ENCODE measurements at places on chromosomes 2 and 18. TPM values are rescaled to one million over a fixed set of nuclear protein-coding genes. Genes with fewer than 3 reads are reported as not detected.

DNA sequence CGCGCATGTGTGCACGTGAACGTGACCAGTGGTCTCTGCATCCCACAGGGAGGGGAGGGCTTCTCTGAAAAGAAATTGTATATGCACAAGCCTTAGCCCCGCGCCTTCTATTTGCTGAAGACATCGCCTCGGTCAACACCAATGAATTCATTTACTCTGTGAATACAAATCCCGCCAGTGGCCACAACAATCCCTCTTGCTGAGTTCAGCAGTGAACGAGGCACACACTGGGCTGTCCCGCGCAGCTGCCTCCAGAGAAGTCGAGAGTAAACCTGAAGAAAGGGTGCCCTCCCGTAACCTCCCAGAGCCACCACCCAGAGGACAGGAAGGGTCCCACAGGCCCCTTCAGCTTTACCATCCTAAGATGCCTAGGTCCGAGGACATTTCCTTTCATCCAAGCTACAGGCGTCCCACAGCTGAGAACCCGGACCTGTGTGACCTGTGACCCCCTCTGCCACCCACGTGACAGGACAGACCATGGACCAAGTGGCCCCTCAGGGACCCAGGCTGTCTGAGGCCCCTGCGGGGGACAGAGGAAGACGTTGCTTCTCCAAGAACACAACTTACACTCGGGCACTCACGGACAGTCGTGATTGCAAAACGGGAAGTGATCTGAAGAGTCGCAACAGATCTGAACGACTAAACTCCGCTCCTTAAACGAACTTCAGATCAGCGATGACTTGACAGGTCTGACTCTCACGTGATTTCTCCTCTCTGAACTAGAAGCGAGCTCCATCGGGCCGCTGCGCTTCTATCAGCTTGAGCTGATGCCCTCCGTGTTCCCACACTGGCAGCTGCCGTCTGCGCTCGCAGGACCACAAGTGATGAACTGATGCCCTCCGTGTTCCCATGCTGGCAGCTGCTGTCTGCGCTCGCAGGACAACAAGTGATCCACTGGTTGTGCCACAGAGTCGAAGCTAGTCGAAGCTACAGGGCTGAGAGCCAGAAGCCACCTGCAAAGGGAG, 92.7 kb downstream of the ZNF516 start:
- no peak for DNase-seq

DNA sequence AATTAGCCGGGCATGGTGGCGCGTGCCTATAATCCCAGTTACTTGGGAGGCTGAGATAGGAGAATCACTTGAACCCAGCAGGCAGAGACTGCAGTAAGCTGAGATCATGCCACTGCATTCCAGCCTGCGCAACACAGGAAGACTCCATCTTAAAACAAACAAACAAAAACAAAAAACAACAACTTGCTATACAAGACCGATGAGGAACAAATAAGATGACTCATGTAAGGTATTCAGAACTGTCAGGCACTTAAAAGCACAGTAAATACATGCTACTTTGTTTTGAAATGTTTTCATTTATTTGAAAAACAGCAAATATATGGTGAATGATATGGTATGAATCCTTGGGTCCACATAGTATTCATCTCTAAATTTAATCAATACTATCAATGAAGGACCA, 66.7 kb downstream of the TRIP12 start:
- DNase-seq = no peak

Gene MC5R
- not detected for total RNA-seq

Gene SCN9A
- total RNA-seq = 0.21 TPM

Gene LIMS3
- total RNA-seq = not detected

- no peak for DNase-seq
Observed at GRCh38 chr18:57789759-57790158, 13.4 kb downstream of the ATP8B1 start.

GRCh38 chr2:193463011-193463410, 1268.3 kb upstream of the TMEFF2 start:
- no peak for DNase-seq

DNA sequence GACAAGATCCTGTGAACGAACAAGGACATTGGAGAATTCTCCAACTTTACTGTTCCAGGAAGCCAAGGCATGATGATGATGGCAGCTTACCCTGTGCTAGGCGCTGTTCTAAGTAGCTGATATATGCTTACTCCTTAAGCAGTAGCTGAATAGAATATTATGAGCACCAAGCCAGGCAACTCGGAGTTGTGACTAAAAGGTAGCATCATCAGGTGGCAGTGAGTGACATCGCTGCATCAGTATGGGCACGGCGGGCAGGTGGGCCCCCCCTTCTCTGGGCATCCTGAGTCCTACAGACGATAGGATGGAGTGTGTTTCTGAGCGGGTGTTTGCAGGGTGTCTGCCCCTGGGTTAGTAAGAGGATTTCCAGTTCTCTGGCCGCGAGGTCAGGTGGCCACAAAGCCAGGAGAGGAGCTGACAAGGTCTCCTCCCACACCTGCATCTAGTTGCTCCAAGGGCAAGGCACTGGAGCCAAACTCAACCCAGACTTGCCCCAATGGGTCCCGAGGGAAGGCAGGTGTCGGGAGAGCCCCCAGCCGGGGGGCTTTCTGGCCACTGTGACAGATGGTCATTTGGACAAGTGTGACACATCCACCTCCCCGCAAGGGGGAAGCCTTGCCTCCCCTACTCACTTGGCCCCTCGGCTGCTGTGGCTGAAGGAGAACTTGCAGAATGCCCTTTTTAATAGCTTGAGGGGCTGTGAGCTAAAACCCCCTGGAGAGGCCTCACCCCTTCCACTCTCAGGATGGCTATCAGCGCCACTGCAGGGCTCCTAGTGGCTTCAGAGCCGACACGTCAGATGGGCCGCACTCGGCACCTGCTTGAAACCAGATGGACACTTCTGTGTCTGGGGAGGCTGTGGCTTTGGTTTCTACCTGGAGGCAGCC, 55.5 kb downstream of the CRACDL start:
- no peak for DNase-seq

Gene HNMT
- 0.47 TPM for total RNA-seq

GRCh38 chr2:63729831-63730230, 111.9 kb upstream of the UGP2 start:
- DNase-seq = no peak

DNA sequence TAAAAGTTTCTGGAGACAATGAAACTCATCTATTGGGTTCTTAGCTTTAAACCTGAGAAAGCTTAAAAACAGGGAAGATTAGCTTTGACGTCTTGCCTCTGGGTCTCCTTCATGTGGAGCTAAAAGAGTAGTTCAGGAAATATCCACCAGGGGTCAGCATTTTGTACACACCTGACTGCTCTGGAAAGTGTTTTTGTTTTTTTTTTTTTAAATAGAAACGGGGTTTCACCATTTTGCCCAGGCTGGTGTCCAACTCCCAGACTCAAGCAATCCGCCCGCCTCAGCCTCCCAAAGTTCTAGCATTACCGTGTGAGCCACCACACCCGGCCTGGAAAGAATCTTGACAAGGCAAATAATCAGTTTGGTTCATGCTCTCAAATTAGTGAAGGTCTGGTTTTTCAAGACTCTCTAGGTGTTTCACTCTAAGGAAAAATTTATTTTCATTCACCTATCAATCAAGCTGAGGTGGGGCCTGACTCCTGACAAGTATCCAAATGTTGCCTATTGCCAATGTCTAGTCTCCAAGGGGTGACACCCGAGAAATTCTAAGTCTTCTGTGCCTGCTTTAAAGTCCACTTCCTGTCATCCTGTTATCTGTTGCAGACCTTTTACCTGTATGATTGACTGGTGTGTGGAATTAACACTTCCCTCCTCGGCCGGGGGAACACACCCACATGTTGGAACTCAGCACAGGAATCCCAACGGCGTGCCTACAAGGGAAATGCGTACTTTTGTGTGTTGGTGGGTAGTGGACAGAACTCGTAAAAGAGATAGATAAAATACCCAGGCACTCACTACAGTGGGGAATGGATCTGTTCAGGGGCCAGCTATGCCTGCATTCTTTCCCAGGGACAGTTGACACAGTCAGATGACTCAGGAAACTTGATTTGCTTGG, 11.3 kb downstream of the IL1RN start:
- peak; percentile 52 for DNase-seq

DNA sequence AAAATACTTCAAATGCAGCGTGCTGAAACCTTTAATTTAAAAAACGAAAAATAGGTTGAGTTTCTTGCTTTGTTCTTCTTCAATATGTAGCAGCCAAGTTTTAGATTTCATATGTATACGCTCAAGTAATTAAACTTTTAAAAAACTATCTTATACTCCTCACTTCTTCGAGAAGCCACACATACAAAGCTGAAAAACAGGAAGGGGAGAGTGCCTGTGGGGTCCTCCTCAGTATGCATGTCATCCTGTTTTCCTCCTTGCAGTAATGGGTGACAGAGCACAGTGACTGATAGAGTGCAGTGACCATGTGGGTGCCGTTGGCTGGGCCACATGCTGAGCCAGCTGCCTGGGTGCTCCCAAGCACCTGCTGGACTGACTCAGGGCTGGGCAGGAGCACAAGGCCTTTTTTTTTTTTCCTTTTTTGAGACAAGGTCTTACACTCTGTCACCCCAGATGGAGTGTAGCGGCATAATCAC, 33.3 kb downstream of the UXS1 start:
- no peak for DNase-seq
